ENCODE measurements at places on chromosomes 4 and X. TPM values are rescaled to one million over a fixed set of nuclear protein-coding genes. Genes with fewer than 3 reads are reported as not detected.

DNA sequence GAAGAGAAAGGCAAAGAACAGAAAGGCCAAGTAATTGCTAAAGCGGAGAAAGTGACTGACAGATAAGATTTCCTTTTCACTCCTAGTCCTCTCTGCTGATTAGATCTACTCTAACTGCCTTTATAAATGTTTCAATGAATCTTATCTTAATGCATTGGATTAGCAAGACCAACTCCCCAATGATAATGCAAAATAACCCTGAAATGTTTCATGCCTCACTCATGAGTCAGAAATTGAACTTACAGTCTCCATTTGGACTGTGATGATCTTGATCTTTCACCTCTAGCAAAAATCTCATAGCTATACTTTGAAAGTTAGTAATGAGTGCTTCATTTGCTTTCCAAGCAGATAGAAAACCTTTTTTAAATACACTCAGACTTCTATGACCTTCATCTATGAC lies 26.5 kb downstream of the SLC10A7 start:
- no peak for DNase-seq
- H3K4me1 ChIP-seq: no peaks in the 10 kb centered on the region
- no peaks in the 10 kb centered on the region for H3K36me3 ChIP-seq
- no peak overlapping the region for H3K4me3 ChIP-seq

GRCh38 chr4:87704001-87704400 lies 53.9 kb downstream of the DMP1 start:
- H3K27me3 ChIP-seq: no peaks in the 10 kb centered on the region
- DNase-seq: no peak
- no peak overlapping the region for H3K4me3 ChIP-seq

- H3K27ac ChIP-seq: no peak overlapping the region
Measured at GRCh38 chr4:77651820-77652219, 46.2 kb downstream of the CXCL13 start.

The AKAP4 gene
- total RNA-seq: not detected

GRCh38 chr4:57280481-57280880 lies 170.3 kb upstream of the IGFBP7 start:
- no peaks in the 10 kb centered on the region for H3K36me3 ChIP-seq
- no peak overlapping the region for H3K4me3 ChIP-seq
- H3K27ac ChIP-seq: no peak overlapping the region
- DNase-seq: no peak

The FAM47E gene
- 1.9 TPM for total RNA-seq

GRCh38 chr4:41461780-41462307 lies 76.1 kb upstream of the LIMCH1 start:
- no peaks in the 10 kb centered on the region for H3K36me3 ChIP-seq
- no peaks in the 10 kb centered on the region for H3K27me3 ChIP-seq
- no peaks in the 10 kb centered on the region for H3K4me1 ChIP-seq
- H3K4me3 ChIP-seq: no peak overlapping the region
- H3K27ac ChIP-seq: no peak overlapping the region

The MANBA gene
- 47.4 TPM for total RNA-seq

DNA sequence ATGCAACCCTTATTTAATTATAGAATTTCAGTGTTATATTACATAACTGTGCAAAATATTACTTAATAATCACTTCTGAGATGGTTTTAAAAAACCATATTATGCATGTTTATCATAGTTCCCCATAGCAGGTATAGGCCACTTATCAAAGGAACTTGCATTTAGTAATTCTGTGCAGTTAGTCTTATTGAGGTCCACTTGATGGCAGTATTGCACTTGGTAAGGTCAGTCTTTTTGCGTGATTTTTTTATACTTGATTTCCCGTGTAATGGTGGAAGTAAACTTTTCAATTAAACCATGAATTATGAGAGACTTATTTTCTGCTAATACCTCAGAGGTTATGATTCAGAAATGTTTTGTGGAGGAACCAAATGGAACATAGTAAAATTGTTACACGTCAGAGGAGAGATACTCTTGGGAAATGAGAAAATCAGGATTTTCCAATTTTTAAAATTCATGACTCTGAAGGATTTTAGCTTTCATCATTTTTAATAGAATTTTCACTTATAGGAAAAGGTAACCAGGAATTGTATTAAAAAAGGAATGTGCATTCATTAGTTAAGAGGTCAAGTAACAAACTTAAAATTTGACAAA lies 230.0 kb downstream of the CCSER1 start:
- no peaks in the 10 kb centered on the region for H3K36me3 ChIP-seq
- no peak for DNase-seq
- H3K27me3 ChIP-seq: no peaks in the 10 kb centered on the region

DNA sequence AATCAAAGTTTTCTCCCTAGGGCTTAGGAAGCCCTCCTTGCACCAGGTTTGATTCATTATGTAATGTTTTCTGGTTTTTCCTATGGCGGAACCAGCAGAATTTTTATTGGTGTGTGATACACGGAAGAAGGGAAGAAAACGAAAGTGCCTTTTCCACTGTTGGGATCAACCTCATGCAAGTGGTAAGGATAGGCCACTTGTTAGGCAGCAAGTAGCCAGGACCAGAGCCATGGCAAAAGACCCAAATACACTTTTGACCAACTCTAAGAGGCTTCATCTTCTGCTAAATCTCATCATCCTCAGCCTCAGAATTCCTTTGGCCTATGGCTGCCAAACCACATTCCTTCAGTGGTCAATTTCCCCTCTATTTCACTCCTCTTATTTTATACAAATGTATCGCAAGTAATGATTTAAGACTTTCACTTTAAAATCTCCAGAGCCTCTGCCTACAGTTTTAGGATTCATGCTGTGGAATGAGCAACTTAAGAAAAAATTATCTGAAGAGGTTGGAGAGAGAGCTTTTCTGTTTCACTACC lies 21.2 kb downstream of the PPAT start:
- no peaks in the 10 kb centered on the region for H3K36me3 ChIP-seq
- peaks cover 24% of the 10 kb centered on the region for H3K4me1 ChIP-seq
- peak overlapping the region; percentile 43 for H3K27ac ChIP-seq

GRCh38 chr4:94978904-94979303 lies 221.1 kb downstream of the BMPR1B start:
- no peaks in the 10 kb centered on the region for H3K4me1 ChIP-seq
- DNase-seq: no peak
- H3K27ac ChIP-seq: no peak overlapping the region
- H3K4me3 ChIP-seq: no peak overlapping the region
- H3K27me3 ChIP-seq: no peaks in the 10 kb centered on the region

The MAOB gene
- total RNA-seq: 29.0 TPM

DNA sequence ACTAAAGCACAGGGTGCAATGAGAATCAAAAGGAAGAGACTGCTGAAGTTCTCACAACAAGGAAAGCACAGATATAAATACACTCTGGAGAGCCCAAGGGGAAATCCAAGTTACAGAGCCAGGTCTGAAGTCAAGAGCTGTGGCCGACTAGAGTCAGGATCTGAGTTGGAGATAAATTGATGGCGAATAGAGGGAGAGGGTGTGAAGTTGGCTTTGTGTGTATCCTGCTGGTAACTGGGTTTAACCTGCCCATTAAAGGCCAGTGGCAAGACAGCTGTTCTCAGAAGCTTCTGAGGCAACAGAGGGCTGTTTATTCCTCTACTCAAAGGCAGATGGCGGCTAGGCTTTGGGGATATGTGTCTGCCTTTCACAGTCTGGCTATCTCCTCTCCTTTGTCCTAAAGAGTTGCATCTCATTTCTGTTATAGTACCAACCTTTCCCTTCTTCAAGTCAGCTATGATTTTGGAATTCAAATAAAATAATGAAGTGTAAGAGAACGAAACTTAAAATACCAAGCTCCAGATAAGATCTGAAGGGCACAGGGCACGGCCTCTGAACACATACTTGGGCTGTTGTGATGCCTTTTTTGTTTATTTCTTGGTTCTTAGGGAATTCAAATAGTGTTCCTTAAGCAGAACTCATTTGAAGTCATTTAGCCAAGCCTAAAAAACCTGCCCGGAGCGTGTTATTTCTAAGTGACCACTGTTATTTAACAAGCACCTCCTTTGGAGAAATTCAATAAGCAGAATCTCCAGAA lies 142.1 kb downstream of the APBB2 start:
- H3K27ac ChIP-seq: peak overlapping the region; percentile 76
- H3K4me1 ChIP-seq: peaks cover 34% of the 10 kb centered on the region
- no peaks in the 10 kb centered on the region for H3K27me3 ChIP-seq
- no peak for DNase-seq
- no peaks in the 10 kb centered on the region for H3K36me3 ChIP-seq

GRCh38 chr4:66000510-66001117 lies 330.3 kb upstream of the EPHA5 start:
- H3K4me3 ChIP-seq: no peak overlapping the region
- DNase-seq: no peak
- no peak overlapping the region for H3K27ac ChIP-seq
- no peaks in the 10 kb centered on the region for H3K36me3 ChIP-seq

The SLC16A2 gene
- 7.8 TPM for total RNA-seq

DNA sequence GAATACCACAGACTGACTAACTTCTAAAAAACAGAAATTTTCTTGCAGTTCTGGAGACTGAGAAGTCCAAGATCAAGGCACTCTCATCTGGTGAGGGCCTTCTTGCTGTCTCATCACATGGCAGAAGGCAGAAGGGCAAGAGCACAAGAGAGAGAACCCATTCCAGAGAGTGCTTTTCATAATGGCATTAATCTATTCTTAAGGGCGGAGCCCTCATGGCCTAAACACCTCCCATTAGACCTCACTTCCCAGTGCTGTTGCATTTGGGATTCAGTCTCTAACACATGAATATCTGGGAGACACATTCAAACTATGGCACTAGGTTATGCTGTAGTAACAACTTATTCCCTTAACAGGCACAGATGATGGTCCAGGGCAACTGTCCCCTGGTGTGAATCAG lies 37.1 kb upstream of the TLR2 start:
- no peak for DNase-seq
- no peaks in the 10 kb centered on the region for H3K4me1 ChIP-seq
- no peak overlapping the region for H3K27ac ChIP-seq
- no peaks in the 10 kb centered on the region for H3K36me3 ChIP-seq
- H3K4me3 ChIP-seq: no peak overlapping the region
- no peaks in the 10 kb centered on the region for H3K27me3 ChIP-seq

The SLC25A53 gene
- 22.8 TPM for total RNA-seq

DNA sequence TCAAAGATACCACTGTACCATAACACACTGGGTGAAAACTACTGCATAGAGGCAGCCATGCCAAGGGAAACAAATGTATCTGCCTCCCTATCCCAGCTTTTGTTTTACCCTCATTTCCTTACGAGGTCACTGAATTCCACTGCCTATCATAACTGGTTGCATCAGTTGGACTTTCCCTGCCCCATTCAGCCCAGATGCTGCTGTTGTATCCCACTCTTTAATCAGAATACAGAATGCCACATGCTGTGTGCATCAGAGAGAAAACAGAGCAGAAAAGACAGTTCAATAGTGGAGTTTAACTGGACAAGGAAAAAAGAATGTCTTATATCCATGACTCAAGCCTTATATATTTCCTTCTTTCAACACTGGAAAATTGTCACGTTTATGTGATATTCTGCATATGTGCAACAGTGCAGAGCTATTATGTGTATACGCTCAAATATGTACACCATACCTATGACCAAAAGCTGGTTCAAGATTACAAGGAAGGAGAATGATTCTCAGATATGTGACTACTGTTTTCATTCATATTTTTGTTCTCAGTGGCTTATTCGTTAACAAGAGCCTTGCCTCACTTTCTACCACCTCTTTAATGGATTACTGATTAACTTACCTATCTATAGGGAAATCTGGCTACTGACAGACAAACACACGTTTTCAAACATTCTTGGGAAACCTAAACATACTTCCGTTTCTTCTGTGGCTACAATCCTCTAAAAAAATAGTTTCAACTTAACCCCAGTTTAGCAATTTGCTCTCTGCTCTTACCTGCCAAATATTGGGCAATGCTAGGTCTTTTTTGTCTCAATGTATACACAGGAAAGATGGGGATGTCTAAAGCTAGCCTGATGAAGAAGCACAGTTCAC lies 378.9 kb downstream of the SMARCA1 start:
- DNase-seq: no peak
- no peak overlapping the region for H3K4me3 ChIP-seq
- no peak overlapping the region for H3K27ac ChIP-seq
- no peaks in the 10 kb centered on the region for H3K27me3 ChIP-seq
- H3K36me3 ChIP-seq: no peaks in the 10 kb centered on the region
- no peaks in the 10 kb centered on the region for H3K4me1 ChIP-seq

- no peak overlapping the region for H3K4me3 ChIP-seq
- H3K36me3 ChIP-seq: no peaks in the 10 kb centered on the region
- peak overlapping the region; percentile 88 for H3K27ac ChIP-seq
- H3K27me3 ChIP-seq: no peaks in the 10 kb centered on the region
- DNase-seq: no peak
Measured at GRCh38 chr4:185716577-185717376, 95.2 kb downstream of the SORBS2 start.

GRCh38 chr4:14871676-14872430 lies 130.4 kb upstream of the CPEB2 start:
- no peak for DNase-seq
- H3K27me3 ChIP-seq: no peaks in the 10 kb centered on the region
- no peak overlapping the region for H3K4me3 ChIP-seq

- no peak for DNase-seq
- H3K27me3 ChIP-seq: no peaks in the 10 kb centered on the region
- no peak overlapping the region for H3K4me3 ChIP-seq
- H3K36me3 ChIP-seq: no peaks in the 10 kb centered on the region
- H3K27ac ChIP-seq: no peak overlapping the region
Measured at GRCh38 chr4:138460477-138461414, 218.6 kb upstream of the SLC7A11 start.

The RNF113A gene
- total RNA-seq: 8.6 TPM

The NAP1L2 gene
- 7.5 TPM for total RNA-seq

DNA sequence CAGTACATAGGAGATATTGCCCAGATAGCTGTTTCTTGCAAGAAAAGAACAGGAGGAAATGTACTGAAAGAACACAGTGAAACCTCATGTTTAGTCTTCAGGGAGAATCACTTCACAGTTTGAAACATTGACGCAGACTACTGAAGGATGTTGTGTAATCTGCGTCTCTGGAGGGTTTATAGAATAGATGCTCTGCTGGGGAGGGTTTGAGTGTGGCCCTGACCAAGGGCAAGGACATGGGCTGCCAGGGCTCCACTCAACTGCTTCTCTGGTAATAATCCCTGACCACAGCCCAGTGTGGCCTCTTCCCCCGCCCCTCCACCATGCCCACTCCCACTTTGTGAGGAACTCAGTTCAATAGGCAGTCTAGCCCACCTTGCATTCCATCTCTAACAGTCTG lies 15.8 kb upstream of the ACE2 start:
- no peak overlapping the region for H3K4me3 ChIP-seq
- no peak overlapping the region for H3K27ac ChIP-seq
- DNase-seq: no peak
- H3K4me1 ChIP-seq: no peaks in the 10 kb centered on the region
- H3K27me3 ChIP-seq: no peaks in the 10 kb centered on the region

Data from sigmoid colon (tissue), 7 donors.